ENCODE measurements at places on chromosomes 5 and 9.

DNA sequence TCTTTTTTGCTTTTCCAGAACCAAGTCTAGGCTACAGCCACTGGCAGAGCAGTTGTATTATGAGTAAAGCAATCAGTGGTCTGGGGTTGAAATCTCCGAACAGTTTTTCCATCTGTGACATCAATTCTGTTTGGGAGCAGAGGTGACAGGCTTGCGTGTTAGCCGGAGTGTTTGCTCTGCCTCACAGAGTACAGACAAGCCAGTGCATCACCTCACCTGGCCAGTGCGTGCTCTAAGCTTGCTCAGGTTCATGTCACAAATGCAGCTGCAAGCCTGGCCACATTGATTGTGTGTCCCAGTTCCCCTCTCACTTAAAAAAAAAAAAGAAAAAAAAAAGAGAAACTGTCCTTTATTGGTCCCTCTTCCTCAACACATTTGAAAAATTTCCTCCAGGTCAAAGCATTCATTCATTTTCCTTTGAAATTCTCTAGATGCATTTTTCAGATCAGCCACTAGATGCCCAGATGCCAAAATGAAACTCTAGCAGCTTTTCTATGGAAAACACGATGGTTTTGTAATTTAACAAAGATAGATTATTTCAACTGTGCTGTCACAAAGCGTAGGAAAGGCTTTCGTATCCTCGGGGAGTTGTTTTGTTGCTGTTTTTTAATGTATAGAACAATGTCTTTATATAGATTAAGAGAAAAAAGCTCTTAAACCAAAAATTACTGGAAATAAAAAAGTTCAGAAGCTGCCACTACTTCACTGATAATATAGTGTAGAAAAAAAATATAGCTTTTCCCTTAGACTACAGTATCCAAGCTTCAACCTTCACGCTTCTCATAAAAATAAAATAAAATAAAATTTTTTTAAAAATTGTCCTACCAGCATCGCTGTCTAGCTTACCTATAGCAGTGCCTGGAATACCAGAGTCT is 585.5 kb downstream of the TLE1 start:
- no peak for DNase-seq

GRCh38 chr9:108056084-108056804 is 566.7 kb upstream of the KLF4 start:
- DNase-seq = no peak

DNA sequence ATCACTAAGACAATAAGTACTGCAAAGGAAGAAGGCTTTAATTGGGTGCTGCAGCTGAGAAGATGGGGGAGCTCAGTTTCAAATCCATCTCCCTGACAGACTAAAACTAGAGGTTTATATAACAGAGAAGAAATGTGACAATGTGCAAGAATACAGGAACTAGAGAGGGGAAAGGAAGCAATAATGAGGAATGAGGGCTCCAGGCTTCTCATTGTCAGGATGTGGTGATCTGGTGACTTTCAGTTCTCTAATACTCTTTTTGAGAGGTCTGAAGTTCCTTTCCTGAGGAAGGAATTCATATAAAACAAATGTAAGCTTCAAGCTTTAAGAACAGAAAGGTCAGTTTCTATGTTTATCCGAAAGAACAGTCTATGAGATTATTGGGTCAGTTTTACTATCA is 42.5 kb upstream of the SPATA31E1 start:
- no peak for DNase-seq

- DNase-seq = no peak
Observed at GRCh38 chr9:96513622-96514021, 63.7 kb downstream of the HABP4 start.

DNA sequence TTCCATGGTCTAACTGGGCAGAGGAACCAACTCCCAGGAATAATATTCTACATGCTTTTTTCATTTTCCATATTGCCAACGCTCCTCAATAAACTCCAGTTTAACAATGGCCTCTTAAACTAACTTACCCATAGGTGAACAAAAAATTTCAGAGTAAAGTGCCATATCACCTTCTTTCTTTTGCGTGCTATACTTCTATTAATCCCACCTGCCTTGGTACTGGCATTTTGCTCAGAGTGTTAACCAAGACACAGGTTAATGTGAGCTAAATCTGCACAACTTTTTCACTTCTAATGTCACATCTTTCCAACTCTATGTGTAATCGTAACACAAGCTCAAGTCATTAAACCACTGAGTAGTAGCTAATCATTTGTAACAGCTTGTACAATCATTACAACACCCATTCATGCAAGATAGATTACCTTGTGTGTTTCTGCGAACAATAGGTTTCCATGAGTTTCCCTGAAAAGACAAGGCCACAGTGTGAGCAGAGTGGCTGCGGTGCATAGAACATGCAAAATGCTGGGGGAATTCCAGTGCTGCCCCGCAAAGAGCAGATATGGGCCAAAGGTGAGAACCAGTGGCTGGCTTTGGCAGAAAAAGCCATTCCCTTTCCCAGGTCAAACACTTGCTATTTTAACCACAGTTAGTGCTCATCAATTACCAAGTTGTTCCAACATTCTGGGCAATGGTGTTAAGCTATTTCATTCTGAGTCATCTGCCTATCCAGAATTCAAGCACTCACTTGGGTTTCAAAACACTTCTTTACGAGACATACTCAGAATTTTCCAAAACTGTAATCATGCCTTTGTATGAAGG is 42.8 kb downstream of the TIMD4 start:
- DNase-seq = peak; percentile 57

DNA sequence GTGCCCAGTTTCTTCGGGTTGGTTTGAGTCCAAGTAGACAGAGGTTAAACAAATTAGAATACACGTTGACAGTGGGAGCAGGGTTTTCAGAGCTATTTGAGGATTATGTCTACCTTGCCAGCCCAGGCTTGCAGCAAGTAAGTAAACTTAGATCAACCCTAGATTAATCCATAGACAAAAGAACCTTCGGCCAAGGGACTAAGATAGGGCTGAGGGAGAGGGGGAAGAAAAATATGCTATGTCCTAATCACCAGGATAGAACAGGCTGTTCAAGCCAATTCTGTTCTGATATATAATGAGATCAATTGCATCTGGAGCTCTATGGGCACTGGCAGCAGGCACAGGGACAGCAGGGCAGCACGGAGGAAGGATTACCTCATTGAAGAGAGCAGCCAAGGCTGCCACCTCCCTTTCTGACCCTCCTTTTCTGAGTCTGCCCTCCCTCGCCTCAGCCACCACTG is 377.7 kb downstream of the PIK3R1 start:
- no peak for DNase-seq

GRCh38 chr5:10600626-10601245 is 36.9 kb downstream of the ANKRD33B start:
- no peak for DNase-seq

DNA sequence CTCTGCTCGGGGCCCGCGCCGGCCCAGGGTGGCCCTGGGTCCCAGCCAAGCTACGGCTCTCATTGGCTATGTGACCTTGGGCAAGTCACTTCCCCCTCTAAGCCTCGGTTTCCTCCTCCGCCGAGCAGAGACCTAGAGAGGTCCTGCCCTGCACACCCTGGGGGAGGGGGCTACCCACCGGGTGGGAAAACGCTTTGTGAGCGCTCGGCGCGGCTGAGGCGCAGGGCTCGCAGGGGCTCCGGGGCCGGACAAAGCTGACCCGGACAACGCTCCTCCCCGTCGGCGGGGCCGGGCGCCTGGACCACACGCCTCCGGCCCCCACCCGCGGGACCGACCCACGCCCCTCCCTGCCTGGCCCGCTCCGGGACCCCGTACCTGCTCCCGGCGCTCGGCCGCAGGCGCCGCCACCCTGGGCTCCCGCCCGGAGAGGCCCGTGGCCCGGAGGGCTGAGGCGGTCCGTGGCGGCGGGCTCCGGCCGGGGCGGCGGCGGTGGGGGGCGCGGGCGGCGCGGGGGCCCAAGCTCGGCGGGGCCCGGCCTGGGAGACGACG is 85.7 kb upstream of the MELK start:
- peak; percentile 30 for DNase-seq

DNA sequence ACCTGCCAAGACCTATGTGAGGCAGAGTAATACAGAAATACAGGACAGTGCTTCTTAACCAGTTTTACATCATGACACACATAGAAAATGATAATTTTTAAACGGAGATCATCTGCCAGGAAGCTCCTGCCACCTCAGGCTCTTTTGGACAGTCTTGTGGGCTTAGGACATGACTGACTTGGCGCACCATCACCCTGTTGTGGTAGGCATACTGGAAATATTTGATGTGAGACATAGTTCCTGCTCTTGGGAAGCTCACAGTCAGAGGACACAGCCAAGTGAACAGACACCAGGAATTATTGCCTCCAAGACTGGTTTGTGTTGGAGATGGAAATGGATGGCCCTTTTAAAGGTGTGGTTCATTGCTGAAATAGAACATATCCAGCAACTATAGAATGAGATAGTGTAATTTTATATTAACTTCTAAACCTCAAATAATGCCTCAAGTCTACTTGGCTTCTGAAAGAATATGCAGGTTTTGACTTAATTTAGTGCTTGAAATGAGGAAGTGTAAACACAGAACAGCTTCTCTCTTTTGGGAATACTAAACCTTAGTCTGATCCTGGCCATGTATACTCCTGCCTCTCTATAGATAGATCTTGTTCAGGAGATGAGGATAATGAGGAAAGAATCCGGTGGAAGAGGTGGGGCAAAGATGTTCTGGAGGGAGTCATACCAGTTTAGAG is 19.7 kb downstream of the CPEB4 start:
- DNase-seq = no peak

GRCh38 chr5:54254482-54255198 is 55.7 kb downstream of the ARL15 start:
- no peak for DNase-seq

DNA sequence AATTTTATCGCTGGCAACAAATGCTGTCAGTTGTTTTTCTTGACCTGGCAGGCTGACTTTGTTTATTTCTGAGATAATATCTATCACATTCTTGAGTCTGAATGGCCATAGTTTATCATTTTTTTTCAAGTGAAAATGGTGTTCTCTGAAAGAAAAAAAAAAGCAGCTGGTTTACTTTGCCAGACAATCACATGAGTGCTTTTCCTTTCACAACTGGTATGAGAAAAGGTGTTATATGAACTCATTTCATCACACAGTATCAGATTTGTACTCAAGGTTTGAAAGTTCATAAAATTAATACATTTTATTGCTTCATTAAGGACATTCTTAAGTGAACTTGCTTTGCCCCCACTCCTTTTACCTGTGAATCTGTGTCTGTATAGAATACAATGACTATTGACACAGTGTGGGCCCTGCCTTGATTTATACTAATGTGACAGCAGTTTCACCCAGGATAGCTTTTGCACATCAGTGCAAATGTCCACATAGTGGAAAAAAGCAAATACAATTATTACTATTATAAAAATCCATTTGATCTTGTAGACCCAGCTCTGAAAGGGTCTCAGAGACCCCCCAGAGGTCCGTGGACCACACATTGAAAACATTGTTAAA is 33.1 kb upstream of the PRLR start:
- no peak for DNase-seq

DNA sequence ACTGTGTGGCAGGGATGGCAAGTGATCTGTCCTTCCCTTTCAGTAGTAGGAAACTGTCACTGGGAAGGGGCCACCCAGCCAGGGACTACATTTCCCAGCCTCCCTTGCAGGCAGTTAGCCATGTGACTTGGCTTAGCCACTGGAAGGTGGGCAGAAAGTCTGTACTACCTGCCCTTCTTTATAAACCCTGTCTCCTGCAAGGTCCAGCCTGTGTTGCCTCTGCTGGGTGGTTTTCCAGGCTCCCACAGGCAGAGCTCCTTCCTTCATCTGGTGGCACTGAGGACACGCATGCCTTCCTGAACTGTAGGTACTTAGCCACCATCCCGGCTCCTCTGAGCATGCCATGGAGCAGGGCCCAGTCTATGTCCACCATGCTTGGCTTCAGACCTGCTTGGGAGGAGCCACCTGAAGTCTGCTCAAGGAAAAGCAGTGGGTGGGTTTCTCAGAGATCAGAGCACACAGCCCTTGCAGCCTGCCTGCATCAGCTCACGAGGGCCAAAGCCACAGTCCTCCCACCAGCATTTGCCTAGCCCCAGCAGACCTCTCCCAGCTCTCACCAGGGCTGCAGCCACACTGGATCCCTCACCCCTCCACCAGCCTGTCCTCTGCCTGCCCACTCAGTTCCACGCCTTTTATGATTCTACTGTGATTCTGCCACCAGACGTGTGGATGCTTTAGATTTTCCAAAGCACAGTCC is 16.7 kb upstream of the SLC25A51 start:
- no peak for DNase-seq

GRCh38 chr5:121033334-121033733 is 569.2 kb downstream of the PRR16 start:
- no peak for DNase-seq

- DNase-seq = no peak
Observed at GRCh38 chr9:34362614-34363214, 14.0 kb downstream of the MYORG start.

GRCh38 chr5:121968910-121969607 is 7.3 kb downstream of the SRFBP1 start:
- no peak for DNase-seq

- DNase-seq = no peak
Observed at GRCh38 chr5:109981979-109982378, 292.3 kb downstream of the MAN2A1 start.

- DNase-seq = no peak
Observed at GRCh38 chr5:171388816-171389168, 1.1 kb downstream of the NPM1 start.

DNA sequence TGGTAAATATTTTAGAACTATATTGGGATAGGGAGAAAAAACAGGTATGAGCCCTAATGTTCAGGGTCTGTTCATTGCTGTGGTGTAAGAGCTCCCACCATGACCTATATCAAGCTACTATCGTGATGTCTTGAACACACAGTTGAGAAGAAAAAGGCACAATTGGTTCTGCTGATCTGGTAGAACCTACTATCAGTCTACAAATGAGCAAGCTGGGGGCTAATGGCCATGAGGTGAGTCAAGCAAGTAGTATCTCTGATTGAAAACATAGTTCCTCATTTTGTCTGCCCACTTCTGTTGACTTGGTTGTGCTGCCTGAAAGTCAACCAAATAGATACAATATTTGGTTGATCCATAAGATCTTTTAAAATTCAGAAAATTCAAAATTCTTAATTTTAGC is 1026.3 kb downstream of the CDH12 start:
- no peak for DNase-seq

GRCh38 chr9:133103183-133103986 is 17.7 kb downstream of the RALGDS start:
- DNase-seq = peak; percentile 49

DNA sequence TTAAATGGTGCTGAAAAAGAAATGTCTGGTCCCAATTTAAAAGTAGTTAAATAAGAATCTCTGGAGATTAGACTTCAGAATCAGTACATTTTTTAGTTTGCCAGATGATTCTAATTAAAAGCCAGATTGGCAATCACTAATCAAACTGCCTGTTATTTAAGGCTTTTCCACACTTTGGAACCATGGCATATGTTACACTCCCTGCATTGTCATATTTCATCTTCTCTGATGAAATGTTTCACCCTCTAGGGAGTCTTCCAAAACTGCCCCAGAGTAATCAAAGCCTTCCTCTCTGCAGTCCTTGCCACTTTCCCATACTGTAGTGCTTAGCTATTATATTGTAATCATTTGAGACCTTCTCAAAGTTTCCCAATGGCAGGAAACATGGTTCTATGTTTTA is 17.5 kb upstream of the OR13C9 start:
- no peak for DNase-seq
